ENCODE measurements at places on chromosomes 2 and 18. TPM values are rescaled to one million over a fixed set of nuclear protein-coding genes. Genes with fewer than 3 reads are reported as not detected.

Gene LIPG
- 0.18 TPM for total RNA-seq

Gene GAL3ST2
- total RNA-seq, result 0.95 TPM

Gene ZSWIM2
- not detected for total RNA-seq

Gene DOK6
- total RNA-seq, result not detected

Gene MAL
- total RNA-seq, result 59.2 TPM

Gene AMER3
- total RNA-seq, result not detected

Gene RNU2-63P
- total RNA-seq, result 6.0 TPM

Gene TNS1
- total RNA-seq, result 2.0 TPM

Gene KIF1A
- 10.2 TPM for total RNA-seq

Gene SERPINB7
- total RNA-seq, result not detected

Gene PRSS56
- not detected for total RNA-seq

- no peak for DNase-seq
Measured at GRCh38 chr2:233039846-233040530, 7.5 kb downstream of the NEU2 start.

DNA sequence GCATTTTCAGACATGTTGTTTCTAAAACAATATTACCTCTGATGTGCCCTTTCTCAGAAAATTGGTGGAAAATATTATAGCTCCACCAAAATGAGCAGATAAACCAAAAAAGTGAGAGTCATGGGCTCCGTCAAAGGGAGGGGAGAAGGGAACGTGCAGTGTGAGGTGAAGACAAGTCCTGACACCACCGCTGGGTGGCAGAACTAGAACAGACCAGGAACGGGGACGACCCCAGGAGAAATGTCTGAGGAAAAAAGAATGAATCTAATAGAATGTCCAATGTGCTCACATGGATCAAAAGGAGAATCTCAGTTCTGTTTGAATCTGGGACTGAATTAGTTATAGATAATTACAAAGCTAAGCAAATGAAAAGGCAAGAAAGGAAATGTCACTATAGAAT, 22.6 kb upstream of the BCL2 start:
- DNase-seq, result peak; percentile 53

GRCh38 chr2:54088191-54088634, 27.2 kb upstream of the ACYP2 start:
- no peak for DNase-seq

DNA sequence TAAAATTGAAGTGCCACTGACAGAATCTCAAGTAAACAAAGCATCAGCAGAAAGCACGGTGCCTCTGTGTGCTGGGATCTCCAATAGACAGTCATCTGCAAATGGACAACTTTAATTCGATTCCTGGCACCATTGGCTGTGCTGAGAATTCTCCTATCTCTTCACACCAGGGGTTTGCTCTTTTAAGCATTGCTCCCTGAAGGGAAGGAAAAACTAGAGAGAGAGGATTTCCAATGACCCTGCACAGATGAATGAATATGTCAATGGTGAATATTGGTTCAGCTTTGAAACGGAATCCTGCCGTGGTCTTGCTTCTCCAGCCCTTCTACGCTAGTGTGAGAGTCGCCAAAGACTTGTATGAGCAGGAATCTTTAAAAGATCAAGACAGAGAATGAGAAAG, 97.9 kb downstream of the FIGN start:
- DNase-seq, result no peak

- no peak for DNase-seq
Measured at GRCh38 chr2:128770143-128771085, 451.7 kb upstream of the HS6ST1 start.

DNA sequence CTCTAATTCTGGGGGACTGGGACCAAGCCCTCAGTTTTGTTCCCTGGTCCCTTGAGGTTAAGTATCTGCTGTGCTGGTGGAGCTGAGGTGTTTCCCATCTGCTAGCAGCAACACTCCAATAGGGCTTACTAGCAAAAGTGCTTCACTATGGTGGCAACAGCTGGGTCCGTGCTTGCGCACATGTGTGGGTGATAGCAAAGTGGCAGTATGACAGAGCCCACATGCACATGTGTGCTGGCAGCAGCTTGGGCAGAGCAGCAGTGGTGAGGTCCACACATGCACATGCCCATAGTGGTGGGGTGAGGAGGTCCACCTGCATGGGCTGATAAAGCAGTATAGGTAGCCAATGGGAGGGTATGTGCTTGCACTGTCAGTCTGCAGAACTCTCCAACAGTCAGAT, 1723.7 kb downstream of the SUCLG1 start:
- no peak for DNase-seq

DNA sequence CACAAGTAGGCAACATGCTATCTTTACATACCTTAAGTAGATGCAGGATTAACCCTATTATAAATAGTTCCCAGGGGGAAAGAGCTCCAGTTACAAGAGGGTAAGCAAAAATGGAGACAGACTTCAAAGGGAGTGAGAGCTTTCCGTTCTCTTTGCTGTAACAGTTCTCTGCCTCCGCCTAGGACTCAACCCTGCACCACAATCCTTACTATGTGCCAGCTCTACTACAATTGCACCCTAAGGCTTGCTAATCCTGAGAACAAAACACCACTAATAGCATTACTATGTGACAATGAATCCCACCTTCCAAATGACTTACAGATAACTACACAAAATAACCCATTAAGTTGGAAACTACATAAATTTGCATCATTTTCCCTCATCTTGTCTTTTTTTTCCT, 7.7 kb downstream of the ZBTB14 start:
- no peak for DNase-seq

DNA sequence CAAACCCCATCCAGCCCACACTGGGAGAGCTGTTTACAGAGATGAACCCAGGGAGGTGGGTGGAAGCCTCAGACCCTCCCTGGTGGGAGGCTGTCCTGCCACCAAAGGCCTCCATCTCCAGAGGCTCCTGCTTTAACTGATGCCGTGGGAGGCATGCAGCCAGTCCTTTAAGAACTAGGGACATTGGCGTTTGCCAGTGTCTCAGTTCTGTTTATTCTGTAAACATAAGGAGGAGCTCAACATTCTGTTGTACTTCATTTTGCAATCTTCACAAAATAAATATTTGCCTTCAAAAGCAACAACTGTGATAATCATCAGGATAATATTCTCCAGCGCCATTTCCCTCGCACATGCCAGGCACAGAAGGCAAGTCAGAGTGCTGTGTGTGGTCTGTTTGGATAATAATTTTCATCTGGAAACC, 6.8 kb downstream of the EDAR start:
- no peak for DNase-seq

GRCh38 chr2:238865015-238865719, 17.3 kb downstream of the TWIST2 start:
- DNase-seq, result no peak

GRCh38 chr2:74894272-74894981, 60.5 kb downstream of the HK2 start:
- DNase-seq, result no peak

DNA sequence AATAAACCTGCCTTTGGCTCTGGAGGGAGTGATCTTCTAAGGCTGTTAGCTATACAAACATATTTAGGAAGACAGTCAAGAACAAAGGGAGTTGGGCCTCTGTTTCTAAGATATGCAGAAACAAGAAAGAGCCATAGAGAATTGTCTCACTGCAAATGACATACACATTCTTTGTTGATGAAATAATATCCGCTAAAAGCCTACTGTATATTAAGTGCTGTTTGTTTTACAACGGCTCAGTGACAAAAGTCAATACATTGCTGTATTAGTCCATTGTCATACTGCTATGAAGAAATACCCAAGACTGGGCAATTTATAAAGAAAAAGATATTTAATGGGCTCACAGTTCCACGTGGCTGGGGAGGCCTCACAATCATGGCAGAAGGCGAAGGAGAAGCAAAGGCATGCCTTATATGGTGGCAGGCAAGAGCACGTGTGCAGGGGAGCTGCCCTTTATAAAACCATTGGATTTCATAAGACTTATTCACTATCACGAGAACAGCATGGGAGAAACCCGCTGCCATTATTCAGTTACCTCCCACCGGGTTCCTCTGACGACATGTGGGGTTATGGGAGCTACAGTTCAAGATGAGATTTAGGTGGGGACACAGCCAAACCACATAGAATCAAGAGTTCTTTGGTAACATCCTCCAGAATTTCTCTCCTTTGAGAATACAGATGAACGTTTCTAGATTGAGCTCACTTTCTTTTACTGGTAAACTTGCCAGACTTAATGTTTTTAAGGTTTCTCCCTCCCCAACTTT, 157.8 kb downstream of the PIK3C3 start:
- DNase-seq, result no peak

DNA sequence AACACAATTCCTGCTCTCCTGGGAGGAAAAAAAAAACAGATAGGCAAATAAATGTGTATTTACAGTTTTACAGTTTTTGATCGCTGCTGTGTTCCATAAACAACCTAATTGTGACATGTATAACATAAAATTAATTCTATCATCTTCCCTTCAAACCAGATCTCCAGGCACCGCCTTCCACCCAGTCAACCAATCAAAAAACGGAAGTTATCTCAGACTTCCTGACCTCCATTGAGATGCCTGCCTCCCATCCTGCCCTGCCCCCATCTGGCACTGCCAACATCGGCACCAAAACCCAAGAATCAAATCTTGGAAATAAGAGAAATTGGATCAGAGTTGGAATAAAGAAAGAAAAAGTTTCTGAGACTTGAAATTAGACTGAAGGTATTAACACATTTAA, 3.1 kb upstream of the RIOK3 start:
- DNase-seq, result no peak

- no peak for DNase-seq
Measured at GRCh38 chr18:61034580-61034979, 298.6 kb upstream of the CDH20 start.

DNA sequence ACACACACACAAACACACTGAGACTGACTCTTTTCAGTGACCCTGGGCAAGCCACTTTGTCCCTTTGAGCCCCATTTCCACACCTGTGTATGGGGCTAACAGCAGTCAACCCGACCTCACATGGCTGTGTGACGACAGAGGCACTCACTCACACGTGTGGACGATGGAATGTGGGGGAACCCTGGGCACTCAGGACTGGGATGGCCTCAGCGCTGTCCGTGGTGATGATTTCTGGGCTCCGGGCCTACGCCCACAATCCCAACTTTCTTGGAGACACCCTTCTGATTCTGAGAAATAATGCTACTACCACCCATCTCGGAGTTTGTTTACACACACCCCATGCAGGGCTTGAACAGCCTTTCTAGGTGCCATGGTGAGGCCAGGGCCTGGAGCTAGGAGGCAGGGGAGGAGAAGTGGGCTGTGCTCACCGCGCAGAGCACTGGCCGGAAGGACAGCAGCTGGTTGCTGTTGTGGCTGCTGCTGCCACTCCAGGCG, 1.5 kb downstream of the CRYBA2 start:
- DNase-seq, result no peak

DNA sequence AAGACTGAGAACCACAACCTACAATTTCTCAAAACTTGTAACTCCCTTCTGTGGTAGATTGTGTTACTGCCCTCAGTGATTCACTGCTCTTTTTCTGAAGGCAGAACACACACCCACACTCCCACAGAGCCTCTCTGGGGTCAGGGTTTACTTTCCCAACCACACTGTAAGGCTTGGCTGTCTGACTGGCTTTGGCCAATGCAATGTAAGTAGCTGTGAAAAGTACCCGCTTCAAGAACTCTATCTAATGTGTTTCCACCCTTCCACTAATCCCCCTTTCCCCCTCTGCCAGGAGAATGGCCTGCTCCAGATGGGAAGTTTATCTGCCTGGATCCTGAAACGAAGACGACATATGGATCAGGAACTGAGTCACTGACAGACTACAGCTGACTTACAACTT, 222.7 kb downstream of the CDH2 start:
- no peak for DNase-seq

DNA sequence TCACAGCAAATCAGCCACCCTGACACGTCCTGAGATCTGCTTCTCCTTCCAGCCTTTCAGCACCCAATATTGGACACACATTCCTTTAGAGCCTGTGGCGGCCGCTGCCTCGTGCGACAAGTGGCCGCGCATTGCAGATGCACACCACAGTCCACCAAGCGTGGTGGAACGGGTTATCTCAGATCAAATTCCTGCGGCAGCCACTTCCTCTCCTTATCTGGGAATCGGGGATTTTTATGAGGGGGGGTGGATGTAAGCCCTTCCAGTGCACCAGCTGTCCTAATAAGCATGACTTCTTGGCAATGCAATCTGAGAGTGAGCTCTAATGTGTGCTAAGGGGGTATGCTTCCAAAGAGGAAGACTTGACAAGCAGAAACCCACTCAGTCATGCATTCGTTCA, 18.3 kb upstream of the BMP10 start:
- no peak for DNase-seq

DNA sequence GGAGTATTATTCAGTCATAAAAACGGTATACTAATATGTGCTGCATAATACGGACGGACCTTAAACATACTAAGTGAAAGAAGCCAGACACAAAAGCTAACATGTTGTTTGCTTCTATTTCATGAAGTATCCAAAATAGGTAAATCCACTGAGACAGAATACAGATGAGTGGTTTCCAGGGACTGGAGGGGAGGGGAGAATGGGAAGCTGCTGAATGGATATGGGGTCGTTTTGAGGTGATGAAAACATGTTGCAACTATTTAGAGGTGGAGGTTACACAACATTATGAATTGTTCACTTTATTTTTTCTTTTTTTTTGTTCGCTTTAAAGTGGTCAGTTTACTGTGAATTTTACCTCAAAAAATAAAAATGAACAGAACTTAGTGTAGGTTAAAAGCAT, 52.9 kb downstream of the RAB10 start:
- DNase-seq, result no peak

Measured in activated CD8-positive, alpha-beta T cell treated with anti-CD3 and anti-CD28 coated beads for 36 hours (primary cell).